NCI-H146 (cell line): ENCODE measurements at places on chromosomes 11 and 22.

DNA sequence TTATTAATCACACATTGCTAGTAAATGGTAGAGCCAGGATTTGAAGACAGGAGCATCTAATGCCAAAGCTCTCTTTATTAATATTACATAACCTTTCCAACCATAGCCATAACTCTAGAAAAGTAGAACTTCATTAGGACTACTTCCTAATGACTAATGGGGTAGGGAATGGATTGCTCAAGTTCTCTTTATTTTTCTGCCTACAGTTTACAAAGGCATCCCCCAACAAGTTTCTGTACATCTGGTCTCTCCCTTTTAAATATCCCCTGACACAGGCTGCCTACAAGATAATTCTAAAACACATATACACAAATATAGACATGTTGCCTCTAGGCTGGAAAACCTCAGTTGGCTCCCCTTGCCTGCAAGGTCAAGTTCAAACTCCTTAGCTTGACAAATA lies 534.9 kb downstream of the SOX6 start:
- DNase-seq, result no peak

DNA sequence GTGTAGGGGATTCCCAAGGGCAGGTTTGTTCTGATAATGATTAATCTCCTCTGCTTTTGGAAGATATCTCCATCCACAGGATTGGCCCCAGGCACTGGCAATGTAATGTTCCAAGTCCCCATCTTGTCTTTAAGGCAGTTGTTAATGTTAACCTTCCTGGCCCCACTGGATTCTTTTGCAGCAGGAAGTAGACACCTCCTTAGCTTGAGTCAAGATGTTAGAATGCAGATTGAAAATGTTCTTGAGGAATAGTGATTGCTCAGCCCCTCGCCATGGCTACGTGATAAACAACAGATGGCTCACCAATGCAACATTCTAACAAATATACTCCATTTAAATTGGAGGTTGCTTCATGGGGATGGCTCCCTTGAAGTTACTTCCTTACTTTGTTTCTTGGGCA lies 7.3 kb downstream of the HEPHL1 start:
- no peak for DNase-seq

DNA sequence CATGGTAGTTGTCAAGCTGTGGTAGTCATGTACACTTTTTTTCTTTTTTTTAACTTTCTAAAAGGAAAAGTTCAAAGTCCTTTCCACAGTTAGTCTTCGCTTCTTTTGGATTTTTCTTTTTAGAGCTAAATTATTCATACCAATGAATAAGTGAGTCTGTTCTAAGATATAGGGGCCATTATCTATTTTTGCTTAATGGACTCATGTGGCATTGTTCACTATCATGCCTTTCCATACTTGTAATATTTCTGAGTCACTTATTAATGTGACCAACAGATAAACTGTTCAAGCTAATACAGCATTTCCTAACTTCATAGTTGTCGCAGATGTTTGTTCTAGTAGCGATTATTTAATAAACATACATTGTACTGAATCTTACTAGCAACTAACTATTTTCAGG lies 8.0 kb upstream of the B3GNT6 start:
- no peak for DNase-seq

DNA sequence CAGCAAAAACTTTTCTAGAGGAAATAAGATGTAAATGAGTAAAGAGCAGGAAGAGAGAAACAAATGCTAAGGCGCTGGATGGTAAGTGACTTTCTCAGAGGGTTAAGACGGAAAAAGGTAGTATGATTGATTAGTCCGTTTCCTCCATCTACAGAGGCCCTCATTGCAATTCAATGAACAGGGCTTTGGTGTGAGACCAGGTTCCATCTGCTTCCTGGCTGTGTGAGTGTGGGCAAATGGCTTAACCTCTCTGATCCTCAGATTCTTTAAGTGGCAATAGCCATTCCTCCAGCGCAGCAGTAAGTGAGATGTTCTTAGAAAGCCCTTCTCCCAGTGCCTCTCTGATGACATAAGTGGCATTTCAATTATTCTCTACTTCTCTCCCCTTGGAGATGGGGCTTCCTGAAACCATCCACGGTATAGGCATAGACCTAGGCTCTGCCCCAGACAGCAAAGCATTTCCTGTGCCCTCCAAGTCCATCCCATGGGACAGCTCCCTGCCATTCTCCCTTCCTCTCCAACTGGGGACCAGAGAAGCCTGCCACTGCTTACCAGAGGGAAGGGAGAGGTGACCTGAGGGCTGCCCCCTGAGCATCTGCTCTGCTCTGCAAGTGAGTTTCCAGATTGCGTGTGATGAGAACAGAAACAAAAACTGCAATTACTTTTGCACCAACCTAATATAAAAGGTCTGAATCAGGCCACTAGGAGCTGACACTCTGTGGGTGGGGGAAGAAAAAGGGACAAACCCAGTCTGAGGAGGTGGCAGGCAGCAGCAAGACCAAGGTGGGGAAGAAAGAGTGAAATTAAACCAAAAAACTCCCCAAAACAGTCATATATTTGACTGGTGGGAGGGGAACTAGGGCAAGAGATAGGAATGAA lies 12.7 kb upstream of the CD44 start:
- no peak for DNase-seq

GRCh38 chr11:72410956-72411355 lies 23.4 kb downstream of the CLPB start:
- no peak for DNase-seq

DNA sequence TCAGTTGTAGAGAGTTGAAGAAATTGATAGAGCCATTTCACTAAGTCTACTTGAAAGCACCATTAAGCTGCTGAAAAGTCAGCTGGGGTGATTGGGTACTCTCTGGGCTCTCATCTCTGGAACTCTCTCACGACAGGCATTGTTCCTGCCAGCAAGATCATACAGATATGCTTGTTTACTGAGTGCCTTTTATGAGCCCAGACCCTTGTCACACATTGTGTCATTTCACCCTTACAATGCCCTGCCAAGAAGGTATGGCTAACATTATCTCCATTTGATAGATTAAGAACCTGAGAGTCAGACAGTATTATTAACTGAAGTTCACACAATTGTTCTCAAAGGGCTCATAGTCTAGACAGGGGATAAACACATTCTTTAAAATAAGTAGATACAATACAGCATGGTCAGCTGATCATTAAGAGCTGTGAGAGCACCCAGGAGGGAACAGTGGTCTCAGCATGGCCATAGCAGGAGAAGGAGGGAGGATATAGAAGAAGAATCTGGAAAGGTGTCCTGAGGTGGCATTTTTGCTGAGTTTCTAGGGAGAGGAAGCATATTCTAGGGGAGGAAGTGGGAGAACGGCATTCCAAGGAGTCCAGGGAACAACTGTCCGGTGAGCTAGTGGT lies 580.5 kb downstream of the INSC start:
- no peak for DNase-seq

- no peak for DNase-seq
These were observed 18.0 kb downstream of the SDHAF2 start for GRCh38 chr11:61447601-61448551.

DNA sequence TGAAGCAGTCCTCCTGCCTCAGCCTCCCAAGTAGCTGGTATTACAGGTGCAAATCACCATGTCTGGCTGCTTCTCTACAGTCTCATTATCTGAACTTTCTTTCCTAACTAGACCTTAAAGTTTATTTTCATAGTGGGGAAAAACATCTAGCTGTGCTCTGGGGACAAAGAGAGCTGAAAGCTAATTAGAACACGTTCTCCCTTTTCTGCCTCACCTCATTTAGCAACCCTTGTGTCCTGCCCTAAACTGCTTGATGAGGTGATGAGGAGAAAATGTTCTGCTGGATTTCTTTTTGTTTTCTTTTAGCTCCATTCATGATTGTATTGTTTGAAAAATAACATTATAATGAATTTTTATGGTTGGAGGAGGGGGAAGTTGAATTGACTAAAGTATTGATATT lies 84.7 kb downstream of the YAP1 start:
- no peak for DNase-seq

DNA sequence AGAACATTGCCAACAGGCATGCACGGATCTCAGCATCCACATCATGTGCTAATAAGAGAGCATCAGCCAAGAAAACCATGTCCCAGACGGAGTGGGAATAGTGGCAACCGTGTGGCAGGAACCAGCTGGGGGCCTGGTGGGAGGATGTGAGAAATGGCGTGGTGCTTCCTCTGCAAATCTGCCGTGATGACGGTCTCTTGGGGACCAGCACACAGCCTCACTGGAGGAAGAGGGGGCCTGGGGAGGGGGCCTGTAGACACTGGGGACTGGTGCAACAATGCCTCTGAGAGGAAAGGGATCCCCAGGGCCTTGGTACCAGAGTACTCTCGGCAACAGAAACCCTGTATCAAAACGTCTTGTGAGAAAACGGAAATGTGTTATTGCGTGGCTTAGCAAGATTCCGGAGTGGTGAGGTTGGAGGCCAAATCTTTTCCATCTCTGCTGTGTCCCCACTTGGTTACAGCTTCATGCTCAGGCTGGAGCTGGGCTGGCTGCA lies 154.3 kb upstream of the TBCEL start:
- DNase-seq, result no peak

DNA sequence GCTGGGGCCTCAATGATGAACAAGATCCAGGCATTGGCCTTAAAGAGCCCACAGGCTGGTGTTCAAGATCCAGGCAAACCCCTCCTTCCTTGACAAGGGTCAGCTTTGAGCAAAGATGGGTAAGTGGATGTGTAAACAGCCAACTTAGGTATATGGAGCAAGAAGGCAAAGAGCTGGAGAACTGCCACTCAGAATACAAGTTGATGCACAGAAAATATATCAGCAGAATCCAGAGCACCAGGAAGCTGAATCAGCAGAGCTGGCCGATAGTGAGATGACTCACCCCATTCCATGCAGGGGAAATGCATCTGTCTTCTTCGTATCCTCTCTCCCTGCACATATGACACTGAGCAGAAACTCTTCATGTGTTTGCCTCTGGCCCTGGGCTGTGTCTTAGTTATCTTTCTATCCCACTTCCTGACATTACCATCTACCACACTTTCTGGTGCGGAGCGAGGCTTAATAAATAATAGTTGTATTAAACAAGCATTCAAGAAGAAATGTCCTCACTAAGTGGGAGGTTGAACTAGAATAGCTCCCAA lies 57.8 kb downstream of the ENDOD1 start:
- no peak for DNase-seq

GRCh38 chr11:207863-208180 lies 314 bp downstream of the RIC8A start:
- DNase-seq, result peak; percentile 62

- no peak for DNase-seq
These were observed 82.0 kb downstream of the CELSR1 start for GRCh38 chr22:46455446-46455845.

GRCh38 chr11:74749965-74750296 lies 1.3 kb downstream of the RNF169 start:
- no peak for DNase-seq
